Hypothalamus (tissue), 51 donors: ENCODE measurements at places on chromosomes 16 and 17.

DNA sequence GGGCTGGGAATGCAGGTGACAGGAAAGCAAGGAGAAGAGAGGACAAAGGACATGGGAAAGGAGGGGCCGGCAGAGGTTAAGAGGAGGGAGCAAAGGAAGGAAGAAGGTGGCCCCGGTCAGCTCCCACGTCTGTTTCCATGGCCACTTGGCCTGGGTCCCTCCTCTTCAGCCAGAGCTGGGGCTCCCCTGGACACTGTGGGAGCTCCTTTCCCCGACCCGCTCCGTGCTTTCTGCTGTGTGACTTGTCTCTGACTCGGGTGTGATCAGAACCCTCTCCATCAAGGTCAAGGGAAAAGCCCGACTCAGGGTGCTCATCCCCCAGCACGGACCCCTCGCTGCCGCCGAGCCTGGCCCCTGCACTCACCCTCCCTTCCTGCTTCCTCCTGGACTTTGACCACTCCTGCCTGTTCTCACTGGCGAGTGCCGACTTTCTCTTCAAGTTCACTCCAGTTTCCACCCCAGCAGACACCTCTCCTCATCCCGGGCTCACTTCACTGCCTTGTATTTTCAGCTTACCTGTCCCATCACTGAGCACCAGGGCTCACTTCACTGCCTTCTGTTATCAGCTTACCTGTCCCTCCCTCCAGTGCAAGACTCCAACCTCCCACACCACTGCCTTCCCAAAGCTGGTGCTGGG is 61.2 kb downstream of the MEAK7 start:
- no peak for DNase-seq

DNA sequence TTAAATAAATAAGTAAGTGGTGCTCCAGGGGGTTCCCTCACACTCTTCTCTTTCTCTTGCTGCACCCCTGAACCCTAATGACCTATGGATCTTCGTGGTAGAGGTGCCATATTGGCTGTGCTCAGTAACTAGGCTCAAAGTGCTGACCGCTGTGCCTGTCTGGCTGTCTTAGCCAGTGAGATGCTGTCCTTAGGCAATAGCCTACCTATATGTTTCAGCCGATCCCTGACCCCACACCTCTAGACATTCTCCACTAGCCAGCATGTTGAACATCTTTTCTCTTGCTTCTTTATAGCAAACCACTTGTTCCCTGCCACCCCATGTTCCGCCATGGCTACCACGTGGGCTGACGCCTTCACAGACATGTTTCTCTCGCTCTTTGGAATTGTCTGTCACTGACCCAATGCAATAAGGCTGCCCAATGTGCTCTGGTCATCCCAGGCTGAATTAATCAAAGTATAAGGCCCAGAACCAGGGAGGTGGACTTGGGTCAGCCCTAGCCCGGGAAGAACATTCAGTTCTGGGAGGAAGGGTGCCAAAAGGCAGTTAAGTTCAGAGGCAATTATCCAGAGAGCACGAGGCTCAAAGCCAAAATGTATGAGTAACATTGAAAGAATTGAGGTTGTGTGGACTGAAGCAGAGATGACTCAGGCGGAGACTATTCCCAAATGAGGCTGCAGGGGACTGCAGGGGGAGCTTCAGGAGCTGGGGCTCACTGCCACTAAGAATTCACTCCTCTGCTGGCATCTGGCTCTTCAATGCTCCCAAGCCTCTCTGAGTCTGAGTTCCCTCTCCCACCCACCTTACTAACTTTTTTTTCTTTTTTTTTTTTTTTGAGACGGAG is 28.7 kb upstream of the TNRC6A start:
- DNase-seq: peak; percentile 42

- no peak for DNase-seq
These were observed 2.8 kb downstream of the NOS2 start for GRCh38 chr17:27797390-27798091.

DNA sequence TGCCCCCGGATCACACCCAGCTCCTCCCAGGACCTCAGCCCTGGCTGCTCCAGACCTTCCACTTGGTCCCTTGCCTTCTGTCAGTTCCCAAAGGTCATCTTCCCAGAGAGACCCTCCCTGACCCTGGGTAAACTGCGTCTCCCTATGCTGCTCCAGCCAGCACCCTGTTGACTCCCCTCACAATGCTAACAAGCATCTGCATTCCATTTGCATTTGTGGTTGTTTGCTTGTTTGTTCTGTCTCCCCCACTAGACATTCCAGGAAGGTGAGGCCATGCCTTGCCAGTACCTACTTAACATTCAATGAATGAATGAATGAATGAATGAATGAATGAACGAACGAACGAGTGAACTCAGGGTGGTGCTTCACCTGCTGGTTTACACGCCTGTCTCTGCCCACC is 171.2 kb downstream of the WSCD1 start:
- no peak for DNase-seq

GRCh38 chr17:21039839-21040575 is 2.8 kb downstream of the USP22 start:
- DNase-seq: no peak

DNA sequence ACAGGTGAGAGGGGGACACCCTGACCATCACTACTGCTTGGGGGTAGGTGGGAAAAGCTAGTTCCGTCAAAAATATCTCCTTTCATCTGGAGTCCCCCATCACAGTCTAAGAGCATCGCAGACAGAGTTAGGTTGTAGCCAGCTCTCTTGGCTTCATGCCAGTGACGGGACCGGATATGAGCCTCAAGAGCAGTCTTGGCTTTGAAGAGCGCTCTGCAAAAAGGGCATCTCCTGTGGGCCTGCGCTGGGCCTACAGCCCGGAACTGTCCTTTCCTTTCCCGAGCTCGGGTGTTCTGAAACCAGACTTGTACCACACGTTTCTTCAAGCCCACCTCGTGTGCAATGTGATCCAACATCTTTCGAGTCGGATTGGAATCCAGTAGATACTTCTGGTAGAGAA is 253.6 kb downstream of the ZFHX3 start:
- no peak for DNase-seq

- DNase-seq: no peak
These were observed 265.9 kb downstream of the CDH8 start for GRCh38 chr16:61770301-61770700.

GRCh38 chr16:18048853-18049546 is 287.5 kb downstream of the NPIPA8 start:
- no peak for DNase-seq

- DNase-seq: no peak
These were observed 218.4 kb downstream of the HAPSTR1 start for GRCh38 chr16:9309844-9310243.

DNA sequence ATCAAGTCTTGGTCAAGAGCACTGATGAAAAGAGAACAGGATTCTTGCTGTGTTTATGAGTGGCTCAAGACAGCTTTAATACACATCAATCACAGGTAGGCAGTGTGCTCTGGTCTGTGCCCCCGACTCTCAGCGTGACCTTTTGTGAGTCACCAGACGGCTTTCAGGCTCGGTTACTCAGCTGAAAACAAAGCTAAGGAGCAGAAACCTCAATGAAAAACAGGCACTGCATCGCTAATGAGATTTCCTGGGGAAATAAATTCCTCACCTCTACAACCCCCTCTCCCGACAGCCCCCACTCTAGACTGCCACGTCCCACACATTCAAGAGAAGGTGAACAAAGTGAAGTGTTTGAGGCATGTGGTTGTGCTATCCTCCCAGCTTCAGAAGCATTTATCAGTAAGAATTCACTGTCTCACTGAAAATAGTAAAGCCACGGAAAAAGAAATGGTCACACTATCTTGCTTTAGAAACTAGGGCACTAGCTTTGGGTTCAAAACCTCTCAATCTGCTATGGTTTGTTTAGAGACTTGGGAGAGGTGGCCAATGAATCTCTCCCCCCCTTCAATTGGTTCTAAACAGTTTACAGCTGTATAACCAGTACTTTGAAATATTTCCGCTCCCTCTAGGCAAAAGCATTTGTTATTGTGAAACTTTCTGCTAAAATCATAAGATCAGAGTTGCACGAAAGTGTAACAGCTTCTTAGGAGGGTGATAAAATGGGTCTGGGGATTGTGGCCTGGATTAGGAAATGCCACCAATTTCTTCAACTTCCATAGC is 199.5 kb upstream of the PMFBP1 start:
- DNase-seq: no peak

- no peak for DNase-seq
These were observed 77.7 kb downstream of the GAS7 start for GRCh38 chr17:10120749-10121148.

DNA sequence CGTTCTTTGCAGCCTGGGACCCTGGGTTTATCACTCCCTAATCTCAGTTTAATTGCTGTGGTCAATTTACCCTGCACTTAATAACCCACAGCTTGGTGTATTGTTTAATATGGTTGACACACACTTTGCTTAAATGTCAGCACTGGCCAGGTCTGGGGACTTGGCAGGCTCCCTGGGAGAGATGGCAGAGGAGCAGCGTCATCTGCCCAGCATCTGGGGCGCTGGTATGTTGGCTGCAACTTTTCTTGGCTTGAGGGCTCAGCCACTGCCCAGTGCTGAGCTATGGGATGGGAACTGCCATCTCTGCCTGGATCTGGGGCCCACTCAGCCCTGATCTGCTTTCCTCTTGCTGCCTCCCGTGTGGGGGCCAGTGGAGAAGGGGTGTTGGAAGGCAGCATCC is 115.7 kb upstream of the IRX3 start:
- DNase-seq: no peak

GRCh38 chr17:34146440-34147043 is 108.5 kb upstream of the CCL2 start:
- DNase-seq: no peak
